Activated naive CD4-positive, alpha-beta T cell (primary cell): ENCODE measurements at places on chromosomes 7 and 10.

DNA sequence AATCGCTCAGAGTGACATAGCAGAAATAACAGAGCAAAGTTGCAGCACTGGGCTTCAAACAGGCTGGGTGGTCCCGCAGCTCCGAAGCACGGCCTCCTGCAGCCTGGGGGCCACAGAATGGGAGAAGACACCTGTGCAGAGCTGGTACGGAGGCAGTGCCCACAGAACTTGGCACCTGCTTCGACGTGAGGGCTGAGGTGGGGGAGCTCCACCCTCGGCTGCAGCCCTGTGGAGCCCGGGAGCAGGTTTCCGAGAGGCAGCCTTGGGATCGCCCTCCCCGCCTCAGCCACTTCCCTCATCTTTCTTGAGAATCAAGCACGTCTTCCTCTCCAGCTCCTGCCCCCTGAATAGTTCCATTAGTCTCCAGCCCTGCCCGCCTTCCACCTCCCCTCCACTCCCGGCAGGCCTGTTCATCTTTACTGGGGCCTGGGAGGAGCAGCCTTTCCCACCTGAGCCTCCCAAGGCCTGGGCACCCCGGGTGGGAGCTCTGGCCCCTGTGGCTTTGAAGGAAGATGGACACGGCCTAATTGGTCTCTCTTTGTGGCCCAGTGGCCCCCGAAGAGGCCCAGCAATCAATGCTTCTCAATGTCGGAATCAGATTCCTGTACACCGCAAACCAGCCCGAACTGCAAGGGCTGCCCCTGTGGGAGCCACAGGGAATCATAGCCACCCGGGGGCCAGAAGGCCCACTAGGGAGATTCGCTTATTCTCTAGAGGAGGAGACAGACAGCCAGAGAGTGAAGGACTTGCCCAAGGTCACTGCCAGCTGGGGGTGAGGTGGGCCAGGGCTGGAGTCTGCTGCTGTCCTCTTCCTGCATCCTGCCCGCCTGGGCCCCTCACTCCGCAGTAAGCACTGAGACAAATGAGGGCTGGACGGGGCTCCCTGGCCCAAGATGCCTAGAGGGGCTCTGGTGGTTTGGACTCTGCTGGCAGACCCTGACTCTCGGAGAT is 17.0 kb upstream of the PCBD1 start:
- no peak for DNase-seq

- no peak for DNase-seq
These were observed 97.8 kb downstream of the DIP2C start for GRCh38 chr10:591646-592045.

DNA sequence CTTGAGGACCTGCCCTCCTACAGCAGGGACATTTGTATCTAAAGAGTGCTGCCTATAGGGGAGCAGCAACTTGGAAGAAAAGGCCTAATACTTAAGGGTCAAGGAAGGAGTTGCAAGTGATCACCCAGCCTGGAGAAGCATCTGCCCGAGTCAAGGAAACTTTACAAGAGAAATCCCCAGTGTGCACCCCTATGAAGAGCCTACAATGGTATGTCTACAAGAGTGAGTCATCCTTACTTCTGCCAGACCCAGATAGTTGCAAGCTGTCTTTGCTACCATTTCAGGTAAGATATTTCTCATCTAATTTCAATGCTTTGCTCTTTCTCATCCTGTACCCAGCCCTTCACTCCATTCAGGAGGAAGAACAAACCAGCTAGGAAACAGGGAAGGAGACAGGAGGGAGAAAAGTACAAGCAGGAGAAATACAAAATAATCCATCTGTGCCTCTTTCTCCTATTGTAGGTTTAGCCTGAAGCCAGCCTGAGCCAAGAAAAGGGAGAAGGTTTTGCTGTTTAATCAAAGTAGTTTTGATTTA is 34.4 kb upstream of the AGR3 start:
- no peak for DNase-seq

DNA sequence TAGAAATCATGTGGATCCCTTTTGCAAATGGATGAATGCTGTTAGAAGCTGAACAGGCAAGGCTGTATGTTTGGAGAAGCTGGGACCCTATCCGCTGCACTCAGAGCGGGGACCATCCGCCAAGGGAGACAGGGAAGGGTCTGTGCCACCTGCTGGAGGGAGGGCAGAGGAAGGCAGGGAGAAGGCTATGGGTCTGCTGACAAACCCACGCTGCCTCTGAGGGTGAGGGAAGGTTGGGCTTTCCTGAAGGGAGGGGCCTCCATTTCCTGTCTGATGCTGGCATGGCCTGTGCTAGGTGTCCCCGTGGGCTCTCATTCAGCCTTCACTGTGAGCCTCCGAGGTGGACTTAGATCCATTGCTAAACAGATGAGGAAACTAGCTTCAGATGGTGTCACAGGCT is 5.3 kb upstream of the CRHR2 start:
- DNase-seq = no peak

GRCh38 chr7:88201305-88201704 is 18.5 kb downstream of the SRI start:
- no peak for DNase-seq

- DNase-seq = no peak
These were observed 310.7 kb downstream of the WDR37 start for GRCh38 chr10:1366811-1367425.

GRCh38 chr7:49767719-49768118 is 5.7 kb upstream of the VWC2 start:
- no peak for DNase-seq

DNA sequence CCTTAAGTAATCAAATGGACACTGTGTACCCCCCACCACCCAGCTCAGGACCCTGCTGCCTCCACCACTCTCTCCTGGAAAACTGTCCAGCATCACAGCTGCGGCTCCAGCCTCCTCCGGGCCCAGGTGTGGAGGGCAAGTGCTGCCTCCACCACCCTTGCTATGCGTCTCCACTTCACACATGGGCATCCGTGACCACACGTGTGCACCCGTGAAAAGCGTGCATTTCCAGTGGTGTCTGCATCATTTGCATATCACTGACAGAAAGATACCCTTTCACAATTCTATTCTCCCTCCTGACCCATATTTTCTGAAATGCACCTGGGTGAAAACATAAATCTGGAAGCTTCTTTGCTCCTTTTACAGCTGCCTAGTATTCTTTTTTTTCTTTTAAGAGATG is 89.7 kb upstream of the PDGFA start:
- DNase-seq = no peak

- no peak for DNase-seq
These were observed 56.2 kb upstream of the SMNDC1 start for GRCh38 chr10:110360857-110361474.

- peak; percentile 90 for DNase-seq
These were observed at the start of gene MEIG1 for GRCh38 chr10:14959221-14960057. Gene MEIG1 (plus strand): TSS chr10:14959388. CDS start chr10:14966469, 7,081 bp downstream.

GRCh38 chr7:135659159-135659846 is 3.0 kb upstream of the STMP1 start:
- DNase-seq = no peak

- DNase-seq = no peak
These were observed 20.1 kb upstream of the ITPRID1 start for GRCh38 chr7:31493714-31494181.

DNA sequence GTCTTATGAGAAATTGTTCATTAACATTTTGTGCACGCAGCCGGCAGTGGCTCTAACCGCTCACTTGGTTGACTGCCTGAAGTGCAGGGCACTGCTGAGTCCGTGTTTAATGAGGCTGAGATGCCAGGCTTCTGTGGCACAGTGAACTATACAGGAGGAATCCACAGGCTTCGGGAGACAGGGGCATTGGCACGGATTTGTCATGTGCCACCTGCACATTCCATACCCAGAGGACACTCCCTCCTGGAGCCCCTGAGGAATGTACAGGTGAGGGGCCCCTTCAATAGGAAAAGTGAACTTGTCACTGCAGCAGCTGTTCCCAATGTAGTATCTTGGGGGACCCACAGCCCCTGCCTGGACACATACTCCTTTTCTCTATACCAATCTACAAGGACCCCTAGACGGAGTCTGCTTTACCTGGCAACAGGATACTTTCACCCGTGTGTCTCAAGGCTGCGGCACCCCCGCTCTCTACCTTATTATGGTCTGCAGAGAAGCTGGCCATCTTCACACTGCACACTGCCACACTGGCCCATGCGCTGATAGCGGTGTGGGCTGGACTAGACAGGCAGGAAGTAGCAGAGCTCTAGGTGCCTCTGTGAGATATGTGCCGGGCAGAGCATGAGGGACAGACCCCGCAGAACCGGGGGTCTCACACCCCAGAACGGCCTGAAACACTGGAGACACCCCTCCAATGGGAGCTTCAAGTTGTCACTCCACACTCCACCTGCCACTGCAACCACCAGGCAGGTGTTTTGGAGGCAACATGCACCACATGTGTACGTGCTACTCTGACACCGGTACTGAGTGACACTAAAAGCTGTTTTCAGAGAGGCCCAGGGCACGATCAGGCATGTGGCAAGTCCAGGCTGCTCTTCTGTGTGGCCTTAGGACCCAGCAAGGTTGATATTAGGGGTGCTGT is 71.4 kb upstream of the RHEB start:
- no peak for DNase-seq

DNA sequence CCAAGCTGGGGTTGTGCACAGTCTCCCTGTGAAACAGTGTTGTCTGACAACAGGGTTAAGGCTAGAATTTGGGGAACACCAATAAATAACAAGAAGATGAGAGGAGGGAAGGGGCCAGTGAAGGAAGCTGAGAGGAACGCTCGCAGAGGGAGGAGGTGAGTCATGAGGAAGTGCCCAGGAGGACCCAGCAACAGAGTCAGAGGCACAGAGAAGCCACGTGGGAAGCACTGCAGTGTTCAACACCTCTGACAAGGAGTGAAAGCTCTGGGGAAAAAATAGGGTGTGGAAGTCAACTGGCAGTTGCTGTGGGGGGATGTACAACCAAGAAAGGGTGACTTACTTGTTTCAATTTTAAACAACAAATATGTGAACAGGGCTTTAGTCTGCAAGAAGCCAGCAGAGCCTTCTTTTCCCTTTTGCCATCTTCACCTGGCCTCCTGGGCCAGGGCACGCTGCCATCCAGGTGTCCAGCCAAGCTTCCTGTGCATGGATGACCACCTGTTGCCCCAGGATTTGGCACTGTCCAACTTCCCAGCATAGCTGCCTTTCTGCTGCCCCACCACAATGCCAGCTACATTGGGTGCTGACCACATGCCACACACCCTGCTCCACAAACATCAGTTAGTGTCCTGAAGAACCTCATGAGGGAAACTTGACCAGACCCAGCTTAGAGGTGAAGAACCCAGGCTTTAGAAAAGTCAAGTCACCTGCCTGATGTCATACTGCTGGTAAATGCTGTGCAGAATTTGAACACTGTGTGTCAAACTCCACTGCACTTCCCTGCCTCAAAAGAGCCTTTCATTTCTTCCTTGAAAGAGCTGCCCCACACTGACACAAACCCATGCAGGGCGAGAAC is 69.6 kb downstream of the ATXN7L1 start:
- DNase-seq = peak; percentile 16

- no peak for DNase-seq
These were observed 411.8 kb downstream of the SDK1 start for GRCh38 chr7:3712841-3713240.

GRCh38 chr7:140334341-140335057 is 63.8 kb downstream of the SLC37A3 start:
- no peak for DNase-seq

DNA sequence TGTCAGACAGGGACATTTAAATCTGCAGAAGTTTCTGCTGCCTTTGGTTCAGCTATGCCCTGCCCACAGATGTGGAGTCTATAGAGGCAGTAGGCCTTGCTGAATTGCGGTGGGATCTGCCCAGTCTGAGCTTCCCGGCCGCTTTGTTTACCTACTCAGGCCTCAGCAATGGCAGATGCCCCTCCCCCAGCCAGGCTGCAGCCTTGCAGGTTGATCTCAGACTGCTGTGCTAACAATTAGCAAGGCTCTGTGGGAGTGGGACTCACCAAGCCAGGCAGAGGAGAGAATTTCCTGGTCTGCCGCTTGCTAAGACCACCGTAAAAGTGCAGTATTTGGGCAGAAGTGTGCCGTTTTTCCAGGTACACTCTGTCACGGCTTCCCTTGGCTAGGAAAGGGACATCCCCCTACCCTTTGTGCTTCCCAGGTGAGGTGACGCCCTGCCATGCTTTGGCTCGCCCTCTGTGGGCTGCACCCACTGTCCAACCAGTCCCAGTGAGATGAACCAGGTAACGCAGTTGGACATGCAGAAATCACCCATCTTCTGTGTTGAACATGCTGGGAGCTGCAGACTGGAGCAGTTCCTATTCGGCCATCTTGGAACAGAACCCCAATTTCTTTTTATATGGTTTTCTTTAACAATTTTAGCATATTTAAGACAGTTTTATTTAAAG is 28.4 kb upstream of the VWDE start:
- no peak for DNase-seq

- DNase-seq = no peak
These were observed 65.1 kb upstream of the ST8SIA6 start for GRCh38 chr10:17519457-17519856.
